ENCODE measurements at places on chromosomes 11 and 22.

GRCh38 chr11:75582895-75583717, 21.1 kb downstream of the SERPINH1 start:
- DNase-seq, result peak; percentile 50

DNA sequence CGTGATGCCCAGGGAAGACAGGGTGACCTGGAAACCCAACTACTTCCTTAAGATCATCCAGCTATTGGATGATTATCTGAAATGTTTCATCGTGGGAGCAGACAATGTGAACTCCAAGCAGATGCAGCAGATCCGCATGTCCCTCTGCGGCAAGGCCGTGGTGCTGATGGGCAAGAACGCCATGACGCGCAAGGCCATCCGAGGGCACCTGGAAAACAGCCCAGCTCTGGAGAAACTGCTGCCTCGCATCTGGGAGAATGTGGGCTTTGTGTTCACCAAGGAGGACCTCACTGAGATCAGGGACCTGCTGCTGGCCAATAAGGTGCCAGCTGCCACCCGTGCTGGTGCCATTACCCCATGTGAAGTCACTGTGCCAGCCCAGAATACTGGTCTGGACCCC, 43.5 kb upstream of the DAGLA start:
- DNase-seq, result no peak

DNA sequence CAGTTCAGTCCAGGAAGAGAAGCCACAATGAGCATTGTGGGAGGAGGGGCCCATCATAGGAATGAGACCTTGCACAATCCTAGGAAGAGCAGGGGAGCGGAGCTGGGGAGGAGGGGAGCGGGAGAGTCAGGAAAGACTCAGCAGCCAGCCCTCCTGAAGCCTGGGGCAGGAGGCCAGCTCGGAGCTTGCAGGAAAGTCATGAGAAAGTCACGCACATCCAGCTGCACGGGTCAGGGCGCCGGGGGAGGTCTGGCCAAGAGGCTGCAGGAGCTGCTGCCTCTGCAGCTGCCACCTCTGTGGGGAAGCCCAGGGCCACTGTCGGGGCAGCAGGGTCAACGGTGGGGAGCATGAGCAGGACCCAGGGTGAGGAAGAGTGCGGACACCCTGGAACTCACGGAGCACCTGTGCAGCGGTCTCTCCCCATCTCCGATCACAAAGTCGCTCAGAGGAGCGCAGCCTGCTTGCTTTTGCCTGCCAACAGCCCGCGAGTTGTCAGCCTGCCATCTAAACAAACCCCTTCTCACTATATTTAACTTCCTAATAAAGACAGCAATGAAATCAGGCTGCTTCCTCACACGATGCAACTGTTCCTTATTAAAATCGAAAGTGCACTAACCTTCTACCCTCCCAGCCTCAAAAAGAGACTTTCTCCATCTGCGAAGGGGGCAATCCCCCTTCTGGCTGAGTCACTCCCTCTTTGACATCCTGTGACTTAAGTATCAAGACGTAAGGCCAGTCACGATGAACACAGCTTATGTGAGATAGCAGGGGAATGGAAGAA, 52.9 kb upstream of the RTL6 start:
- no peak for DNase-seq

DNA sequence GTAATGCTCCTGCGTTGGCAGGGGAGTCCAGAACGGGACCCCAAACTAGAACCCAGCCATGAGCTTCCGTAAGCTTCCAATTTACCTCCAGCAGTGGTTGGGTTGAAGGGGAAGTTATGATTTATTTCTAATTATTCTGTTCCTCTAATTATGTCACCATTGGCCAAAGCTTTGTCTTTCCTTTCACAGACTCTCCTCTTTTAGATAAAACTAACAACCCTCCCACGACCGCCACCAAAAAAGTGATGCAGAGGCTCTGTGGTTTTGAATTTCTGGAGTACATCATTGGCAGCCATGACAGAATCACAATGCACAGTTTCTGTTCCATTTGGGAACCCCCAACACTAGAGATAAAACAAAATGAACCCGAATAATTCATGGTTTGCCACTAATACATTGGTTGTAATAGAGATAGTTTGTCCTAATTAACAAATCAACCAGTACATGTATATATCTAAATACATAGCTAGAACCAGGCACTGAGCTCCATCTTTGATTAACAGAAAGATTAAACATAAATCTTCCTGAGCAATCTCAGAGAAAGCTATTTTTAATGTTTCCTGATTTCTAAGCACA, 64.3 kb downstream of the ETS1 start:
- no peak for DNase-seq

GRCh38 chr11:103806130-103806895, 230.1 kb upstream of the DDI1 start:
- DNase-seq, result no peak

GRCh38 chr22:47835726-47836125, 1073.3 kb downstream of the TBC1D22A start:
- DNase-seq, result no peak

GRCh38 chr22:46806794-46807193, 44.3 kb downstream of the TBC1D22A start:
- peak; percentile 6 for DNase-seq
